ENCODE measurements at places on chromosomes 4 and X.

- DNase-seq, result no peak
Observed at GRCh38 chr4:100340512-100341485, 150.5 kb upstream of the DDIT4L start.

- DNase-seq, result no peak
Observed at GRCh38 chr4:137979938-137980337, 262.2 kb downstream of the SLC7A11 start.

DNA sequence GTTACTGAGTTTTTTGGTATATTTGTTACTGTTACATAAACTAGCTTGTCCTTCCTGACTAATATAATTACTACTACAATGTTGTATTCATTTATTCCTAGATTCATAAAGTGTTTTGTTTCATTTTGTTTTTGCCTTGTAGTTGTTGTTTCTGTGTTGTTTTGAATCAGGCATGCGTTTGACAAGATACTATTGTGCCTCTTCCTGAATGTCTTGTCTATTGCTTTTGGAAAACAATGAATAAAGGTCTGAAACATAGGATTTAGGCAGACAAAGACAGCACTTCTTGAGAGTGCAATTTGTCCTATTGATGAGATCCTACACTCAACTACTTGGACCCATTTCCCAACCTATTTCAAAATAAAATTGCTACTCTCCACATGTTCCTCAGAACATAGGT is 630.4 kb upstream of the BOD1L1 start:
- DNase-seq, result no peak

- no peak for DNase-seq
Observed at GRCh38 chrX:15749642-15750610, 11.9 kb downstream of the CA5B start.

DNA sequence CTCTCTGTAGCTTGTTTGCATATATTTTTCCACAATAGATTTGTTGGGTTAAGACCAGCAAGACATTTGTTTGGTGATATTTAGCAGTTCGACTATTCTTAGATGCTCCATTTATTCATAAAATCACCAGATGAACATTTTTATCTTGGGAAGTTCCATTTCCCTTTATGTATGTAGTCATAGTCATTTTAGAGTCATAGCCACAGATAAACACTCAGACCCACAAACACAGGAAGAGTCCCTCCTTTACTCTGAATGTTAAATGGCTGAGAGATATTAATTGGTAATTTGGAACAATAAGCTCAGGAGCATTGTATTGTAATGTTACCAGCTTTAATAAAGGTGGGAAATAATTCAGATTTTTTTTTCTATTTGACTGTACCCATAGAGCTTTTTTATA is 1608.7 kb downstream of the STIM2 start:
- no peak for DNase-seq

- no peak for DNase-seq
Observed at GRCh38 chr4:2934077-2934812, 29.0 kb downstream of the NOP14 start.

- no peak for DNase-seq
Observed at GRCh38 chr4:112975567-112976355, 73.7 kb upstream of the ANK2 start.

All from left renal pelvis (tissue), 4 donors.